ENCODE measurements at places on chromosomes 5 and 9.

DNA sequence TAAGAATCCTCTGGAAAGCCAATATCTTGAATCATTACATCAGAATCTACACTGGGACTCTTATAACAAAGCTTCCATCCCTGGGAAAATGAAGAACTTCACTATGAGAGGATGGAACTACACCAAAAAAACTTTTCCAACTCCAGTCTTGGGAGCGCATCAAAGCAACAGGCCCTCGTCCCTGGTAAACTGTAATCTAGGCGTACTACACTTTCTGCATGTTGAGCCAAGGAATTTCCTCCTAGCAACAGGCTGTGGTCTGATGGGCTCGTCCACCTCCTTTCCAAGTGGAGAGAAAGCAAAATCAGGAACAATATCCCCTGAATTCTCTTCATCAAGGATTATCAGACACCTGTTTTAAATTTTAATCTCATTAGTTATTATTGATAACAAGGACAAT lies 94.1 kb downstream of the NFIB start:
- DNase-seq, result no peak

GRCh38 chr9:15211160-15211814 lies 95.7 kb downstream of the TTC39B start:
- peak; percentile 58 for DNase-seq

DNA sequence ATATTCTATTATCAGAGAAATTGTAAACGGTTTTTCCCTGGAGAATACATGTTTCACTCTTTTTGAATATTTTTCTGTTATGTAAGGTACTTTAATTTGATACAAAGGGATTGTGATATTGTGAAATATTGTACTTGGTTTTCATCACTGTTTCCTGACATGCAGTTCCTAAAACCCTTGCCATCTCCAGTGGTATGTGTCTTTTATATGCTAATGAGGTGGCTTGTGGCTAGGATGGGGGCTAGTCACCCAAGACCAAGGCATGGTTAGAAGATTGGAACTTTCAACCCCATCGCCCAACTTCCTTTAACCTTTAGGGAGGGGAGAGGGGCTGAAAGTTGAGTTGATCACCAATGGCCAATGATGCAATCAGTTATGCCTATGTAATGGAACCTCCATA lies 160.6 kb downstream of the TAF11L14 start:
- no peak for DNase-seq

GRCh38 chr9:90107040-90107725 lies 502.4 kb downstream of the GADD45G start:
- DNase-seq, result no peak

GRCh38 chr9:98306384-98307145 lies 51.1 kb upstream of the TBC1D2 start:
- DNase-seq, result no peak

DNA sequence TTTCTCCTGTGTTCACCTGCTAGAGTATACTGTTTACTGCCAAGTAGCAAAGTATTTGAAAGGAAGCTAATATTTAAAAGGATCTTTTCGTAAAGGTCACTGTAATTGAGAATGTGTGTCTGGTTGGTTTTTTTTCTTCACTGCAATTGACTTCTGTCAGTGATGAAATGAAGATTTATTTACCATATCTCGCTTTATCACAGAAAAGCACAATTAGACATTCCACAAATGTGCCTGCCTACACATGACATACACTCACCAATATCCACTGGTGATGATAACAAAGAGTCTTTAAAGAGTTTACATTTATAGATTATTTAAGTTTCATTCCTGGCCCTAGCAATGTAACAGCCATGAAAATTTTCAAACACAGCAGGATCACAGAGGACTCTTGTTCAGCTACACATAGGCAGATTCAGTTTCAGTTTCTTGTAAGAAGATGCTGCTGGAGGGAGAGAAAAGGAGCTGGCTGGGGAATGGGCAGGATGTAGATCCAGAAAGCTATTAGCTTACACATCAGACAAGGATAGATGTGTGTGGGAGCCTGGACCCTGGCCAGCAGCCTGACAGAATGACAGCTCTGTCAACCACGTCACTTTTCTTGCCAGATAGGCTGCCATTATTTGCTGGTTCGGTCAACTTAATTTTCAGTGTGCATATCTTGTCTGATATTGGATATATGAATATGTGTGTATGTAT lies 104.0 kb downstream of the GDNF start:
- no peak for DNase-seq

GRCh38 chr5:166338801-166339200 lies 1952.6 kb upstream of the WWC1 start:
- no peak for DNase-seq

DNA sequence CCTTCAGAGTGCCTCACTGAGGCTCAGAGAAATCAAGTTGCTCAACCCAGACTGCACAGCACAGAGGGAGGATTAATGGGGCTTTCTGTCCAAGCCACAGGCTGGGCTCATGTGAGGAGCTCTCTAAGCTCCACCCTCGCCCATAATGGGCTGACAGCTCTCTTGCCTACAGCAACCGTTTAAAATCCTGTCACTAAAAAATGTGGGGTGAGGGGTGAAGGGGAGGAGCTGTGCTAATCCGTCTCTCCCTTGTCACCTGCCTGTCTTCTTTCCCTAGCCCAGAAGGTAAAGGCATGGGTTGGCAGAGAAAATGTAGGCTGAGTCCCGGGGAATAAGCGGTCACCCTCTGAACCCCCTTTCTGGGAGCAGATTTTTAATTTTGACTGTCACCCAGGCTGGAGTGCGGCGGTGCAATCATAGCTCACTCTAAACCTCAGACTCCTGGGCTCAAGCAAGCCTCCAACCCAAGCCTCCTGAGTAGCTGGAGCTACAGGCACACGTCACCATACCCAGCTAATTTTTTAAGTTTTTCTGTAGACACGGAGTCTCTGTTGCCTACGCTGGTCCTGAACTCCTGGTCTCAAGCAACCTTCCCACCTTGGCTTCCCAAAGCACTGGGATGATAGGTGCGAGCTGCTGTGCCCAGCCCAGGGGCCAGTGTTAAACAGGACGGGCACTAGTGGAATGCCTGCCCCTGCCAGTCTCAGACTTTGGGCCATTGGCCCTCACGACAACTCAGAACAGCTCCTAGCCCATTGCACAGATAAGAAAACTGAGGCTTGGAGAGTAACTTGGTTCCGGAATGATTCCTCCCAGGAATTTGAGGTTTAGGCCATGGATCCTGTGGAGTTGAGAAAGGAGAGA lies 89.5 kb downstream of the LMX1B start:
- DNase-seq, result no peak

- no peak for DNase-seq
These were observed 26.3 kb downstream of the CSF2 start for GRCh38 chr5:132099905-132100304.

- DNase-seq, result no peak
These were observed 74.8 kb downstream of the SLF1 start for GRCh38 chr5:94693043-94693822.

DNA sequence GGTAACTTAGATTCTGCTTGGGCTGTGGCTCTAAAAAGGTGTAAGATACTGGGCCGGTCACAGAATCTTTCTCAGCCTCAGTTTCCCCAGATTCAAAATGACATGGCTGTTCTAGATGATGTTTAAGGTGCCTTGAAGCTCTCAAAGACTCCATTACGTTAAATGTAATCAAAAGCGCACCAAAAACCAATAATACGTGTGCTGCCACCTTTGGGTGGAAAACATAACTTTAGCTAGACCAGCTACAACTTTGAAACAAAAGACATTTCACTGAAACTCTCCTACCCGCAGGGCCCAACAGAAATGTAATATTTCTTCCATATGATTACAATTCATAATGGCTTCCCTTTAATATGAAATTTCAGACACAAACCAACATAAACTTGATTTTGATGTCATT lies 35.0 kb upstream of the PCSK5 start:
- no peak for DNase-seq

DNA sequence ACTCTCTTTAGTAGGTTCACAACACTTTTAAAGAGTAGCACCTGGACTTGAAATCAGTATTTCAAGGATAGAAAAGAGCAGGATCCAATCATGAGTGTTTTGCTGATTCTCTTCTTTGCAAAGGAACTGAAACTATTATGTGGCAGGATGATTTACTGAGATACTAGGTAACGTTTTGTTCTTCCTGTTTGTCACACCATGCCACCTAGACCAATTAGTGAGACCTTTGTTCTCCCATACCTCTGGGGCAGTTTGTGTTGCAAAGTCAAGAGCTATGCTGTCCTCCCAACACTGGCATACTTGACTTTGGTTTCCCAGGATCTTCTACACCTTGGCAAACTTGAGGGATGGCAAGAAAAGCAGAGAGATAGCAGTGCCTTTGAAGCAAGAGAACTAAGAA lies 43.4 kb downstream of the PPP1R2B start:
- no peak for DNase-seq

GRCh38 chr9:129612815-129613519 lies 7.9 kb downstream of the C9orf50 start:
- no peak for DNase-seq

GRCh38 chr9:109277451-109277850 lies 43.4 kb downstream of the EPB41L4B start:
- DNase-seq, result no peak

DNA sequence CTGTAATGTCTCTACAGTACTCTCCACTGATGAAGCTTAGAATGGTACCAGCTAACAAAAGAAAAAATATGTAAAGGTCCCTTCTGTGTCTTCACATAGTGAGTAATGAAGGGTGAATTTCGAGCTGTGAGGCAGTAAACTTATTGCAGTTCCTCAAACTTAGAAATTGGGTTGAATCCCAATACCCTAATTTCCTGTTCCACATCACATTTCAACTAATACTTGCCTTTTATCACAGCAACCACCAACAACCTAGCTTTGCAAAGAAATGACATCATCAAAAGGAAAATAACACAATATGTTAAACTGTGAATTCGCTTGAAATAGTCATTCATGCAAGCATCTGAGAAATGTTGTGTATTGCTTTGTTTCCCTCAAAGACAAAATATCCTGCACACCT lies 9.4 kb upstream of the TNFAIP8 start:
- DNase-seq, result no peak

GRCh38 chr9:136660971-136661550 lies 1.7 kb upstream of the EGFL7 start:
- no peak for DNase-seq

DNA sequence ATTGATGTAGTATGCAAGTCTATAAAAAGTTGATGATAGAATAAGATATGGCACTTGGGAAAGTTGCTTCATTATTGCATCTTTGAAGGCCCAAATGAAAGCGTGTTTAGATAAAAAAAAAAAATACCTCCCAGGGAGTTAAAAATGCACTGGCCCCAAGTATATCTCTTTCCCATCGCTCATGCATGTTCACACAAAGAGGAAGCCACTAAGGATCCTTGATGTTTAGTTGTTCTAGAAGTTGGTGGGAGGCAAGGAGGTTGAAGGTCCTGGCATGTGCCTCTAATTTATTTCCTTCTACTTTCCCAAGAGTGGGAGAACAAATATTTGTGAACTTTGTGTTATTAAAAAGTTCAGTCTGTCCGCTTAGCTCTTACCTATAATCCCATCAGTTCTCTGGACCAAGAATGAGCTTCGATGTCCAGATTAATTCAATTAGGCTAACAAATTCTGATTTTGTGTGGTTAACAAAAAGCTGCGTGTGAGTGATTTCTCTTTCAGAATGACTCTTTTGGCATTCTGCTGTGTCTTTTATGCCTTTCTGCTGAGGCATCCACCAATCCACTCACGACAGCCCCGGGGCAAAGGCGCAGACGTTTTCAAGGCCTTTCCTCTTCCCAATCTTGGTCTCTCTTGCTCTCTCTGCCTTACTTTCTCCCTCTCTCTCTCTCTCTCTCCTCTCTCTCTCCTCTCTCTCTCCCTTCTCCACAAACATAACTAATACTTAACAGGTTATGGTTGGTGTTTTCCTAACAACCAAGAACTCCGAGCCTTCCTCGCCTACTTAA lies 135.1 kb upstream of the ERCC6L2 start:
- DNase-seq, result no peak

- DNase-seq, result no peak
These were observed 292.6 kb downstream of the DMAC1 start for GRCh38 chr9:7507026-7507425.

DNA sequence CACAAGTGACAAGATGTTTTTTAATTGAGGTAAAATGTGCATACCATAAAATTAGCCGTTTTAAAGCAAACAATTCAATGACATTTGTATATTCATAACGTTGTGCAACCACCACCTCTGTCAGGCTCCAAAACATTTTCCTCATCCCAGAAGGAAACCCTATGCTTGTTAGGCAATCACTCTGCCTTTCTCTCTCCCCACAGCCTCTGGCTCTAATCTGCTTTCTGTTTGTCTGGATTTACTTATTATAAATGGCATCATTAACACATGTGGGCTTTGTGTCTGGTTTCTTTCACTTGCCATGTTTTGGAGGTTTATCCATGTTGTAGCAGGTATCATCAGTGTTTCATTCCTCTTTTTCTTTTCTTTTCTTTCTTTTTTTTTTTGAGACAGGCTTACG lies 1.4 kb upstream of the N4BP3 start:
- DNase-seq, result no peak

DNA sequence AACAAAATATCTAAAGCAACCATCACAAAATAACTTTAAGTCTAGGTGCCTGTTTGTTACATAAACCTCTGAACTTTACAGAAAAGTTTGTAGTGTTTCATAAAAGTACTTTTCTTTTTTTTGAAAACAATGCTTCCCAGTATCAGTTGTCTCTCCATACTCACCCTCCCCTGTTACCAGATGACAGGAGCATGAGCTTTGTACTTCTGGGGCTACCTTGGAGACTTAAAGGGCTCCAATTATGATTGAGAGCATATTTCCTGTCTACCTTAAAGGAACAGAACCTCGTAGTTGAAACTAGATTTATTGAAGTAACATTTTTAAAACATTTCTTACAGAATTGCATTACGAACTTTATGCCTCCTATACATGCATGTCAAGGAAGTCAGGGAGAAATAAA lies 55.4 kb upstream of the PPP1R2B start:
- no peak for DNase-seq

- no peak for DNase-seq
These were observed 187.1 kb downstream of the FSTL4 start for GRCh38 chr5:133425222-133425621.

DNA sequence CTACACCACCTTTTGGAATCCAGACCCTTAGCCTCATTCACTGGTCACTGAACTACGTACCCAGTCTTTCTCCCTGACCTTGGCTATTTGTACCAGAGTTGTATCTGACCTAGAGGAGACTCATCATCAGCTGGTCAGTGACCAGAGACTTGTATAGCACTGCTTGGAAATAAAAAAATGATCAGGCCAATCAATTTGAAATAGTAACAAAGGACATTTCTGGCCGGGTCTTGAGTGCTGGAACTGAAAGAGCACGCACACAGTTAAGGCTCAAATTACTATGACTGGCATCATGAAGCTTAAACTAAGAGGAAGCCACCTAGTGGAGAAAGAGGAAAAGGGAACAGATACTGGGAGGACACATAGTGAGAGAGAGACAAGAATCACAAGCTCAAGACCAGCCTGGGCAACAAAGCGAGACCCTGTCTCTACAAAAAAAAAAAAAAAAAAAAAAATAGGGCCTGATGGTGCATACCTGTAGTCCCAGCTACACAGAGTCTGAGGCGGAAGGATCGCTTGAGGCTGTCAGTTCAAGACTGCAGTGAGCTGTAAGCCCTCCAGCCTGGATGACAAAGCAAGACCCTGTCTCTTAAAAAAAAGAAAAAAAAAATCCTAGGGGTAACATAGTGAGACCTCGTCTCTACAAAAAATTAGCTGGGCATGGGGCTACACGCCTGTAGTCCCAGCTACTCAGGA lies 12.8 kb upstream of the SRP19 start:
- no peak for DNase-seq

All from activated CD4-positive, alpha-beta T cell treated with anti-CD3 and anti-CD28 coated beads, Interleukin-2, amount 50 U/mL, for 48 hours (primary cell).